Bronchial epithelial cell (primary cell): ENCODE measurements at places on chromosomes 2 and 18. TPM values are rescaled to one million over a fixed set of nuclear protein-coding genes. Genes with fewer than 3 reads are reported as not detected.
A peak's percentile ranks its signal among the peaks of the same experiment; 100 is the strongest.

ATIC gene
- total RNA-seq = 18.7 and 35.0 TPM in 2 replicates

KIF1A gene
- not detected in 2 replicates for total RNA-seq

NTSR2 gene
- total RNA-seq = not detected in 2 replicates

IL1RL2 gene
- 1.8 and 2.6 TPM in 2 replicates for total RNA-seq

TBR1 gene
- under 0.01 TPM in 2 replicates for total RNA-seq

POTEC gene
- under 0.01 TPM in 1 of 2 replicates, not detected in the other for total RNA-seq

ANKRD30BL gene
- total RNA-seq = not detected in 2 replicates

CNGA3 gene
- under 0.01 TPM in 1 of 2 replicates, not detected in the other for total RNA-seq

DNA sequence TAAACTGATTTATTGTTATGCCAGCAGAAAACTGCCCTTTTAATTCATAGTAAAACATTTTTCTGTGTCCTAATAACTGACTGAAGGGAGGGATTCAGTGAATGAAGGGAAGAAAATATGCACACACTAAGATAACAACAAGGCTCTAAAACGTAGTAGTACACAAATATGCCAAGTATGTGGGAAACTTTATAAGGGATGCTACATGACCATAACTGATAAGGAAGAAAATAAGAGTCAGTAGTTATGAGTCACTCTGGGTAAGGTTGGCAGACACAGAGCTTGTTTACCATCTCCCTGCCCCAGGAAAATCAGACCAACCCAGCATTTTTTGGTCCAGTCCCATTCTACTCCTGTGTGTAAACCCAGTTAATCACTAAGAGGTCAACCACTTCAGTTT lies 124.2 kb downstream of the RPRM start:
- peak; percentile 20 for DNase-seq

GRCh38 chr2:200625958-200626363 lies 40.1 kb downstream of the AOX1 start:
- no peak for DNase-seq

DNA sequence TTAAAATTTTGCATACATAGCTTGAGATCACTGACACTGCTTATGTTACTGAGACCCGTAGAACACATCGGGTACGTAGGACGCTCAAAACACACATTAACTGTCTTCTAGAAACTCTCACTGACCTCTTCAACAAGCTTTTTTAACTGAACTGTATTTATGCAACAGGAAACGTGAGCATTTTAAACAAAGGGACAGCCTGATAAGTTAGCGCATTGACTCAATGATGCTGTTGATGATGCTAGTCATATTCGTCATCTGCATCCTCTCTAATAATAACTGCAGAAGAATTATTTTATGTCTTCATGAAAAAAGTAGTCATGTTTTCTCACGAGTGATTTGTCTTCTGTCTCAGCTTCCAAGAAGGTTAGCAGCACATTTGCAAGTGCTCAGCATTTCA lies 824.0 kb downstream of the DCDC2C start:
- no peak for DNase-seq

DNA sequence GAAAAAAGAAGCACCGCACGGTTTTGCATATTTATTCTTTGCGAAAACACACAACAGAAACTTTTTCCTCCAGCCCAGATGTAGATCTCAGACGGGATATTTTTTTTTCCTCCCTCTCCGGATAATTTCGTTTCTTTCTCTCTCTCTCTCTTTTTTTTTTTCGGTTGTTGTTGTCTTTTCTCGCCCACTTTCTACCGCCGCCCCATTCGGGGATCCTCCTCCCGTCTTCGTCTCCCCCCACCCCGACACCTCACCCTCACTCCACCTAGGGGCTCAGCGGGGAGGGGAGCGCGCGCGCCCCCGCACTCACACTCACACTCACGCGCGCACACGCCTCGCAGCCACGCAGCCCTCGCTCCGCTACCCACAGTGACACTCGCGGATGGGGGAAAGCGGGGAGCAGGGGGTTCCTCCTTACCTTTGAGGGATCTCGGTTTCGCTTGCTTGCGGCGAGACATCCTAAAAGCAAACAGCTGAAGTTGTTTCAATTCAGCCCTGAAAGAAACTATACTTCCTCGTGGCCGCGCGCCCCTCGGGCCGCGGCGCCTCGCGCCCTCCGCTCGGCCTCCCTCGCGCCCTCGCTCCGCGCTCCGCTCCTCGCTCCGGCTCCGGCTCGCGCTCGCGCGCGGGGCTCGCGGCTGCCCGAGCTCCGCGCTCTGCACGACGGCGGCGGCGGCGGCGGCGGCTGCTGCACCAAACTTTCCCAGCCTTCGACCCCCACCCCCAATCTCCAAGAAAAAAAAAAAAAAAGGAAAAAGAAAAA lies 1.3 kb downstream of the ZNF521 start:
- DNase-seq = no peak

- no peak for DNase-seq
Observed at GRCh38 chr18:74229005-74229404, 62.8 kb downstream of the CYB5A start.

- DNase-seq = no peak
Observed at GRCh38 chr2:85668009-85668856, at the start of gene SFTPB. Gene SFTPB (minus strand): TSS chr2:85668199. CDS start chr2:85668183, 16 bp downstream.
